Right cardiac atrium (tissue), 5 donors: ENCODE measurements at places on chromosomes 2 and 18. TPM values are rescaled to one million over a fixed set of nuclear protein-coding genes. Genes with fewer than 3 reads are reported as not detected.

CFAP65 gene
- polyA plus RNA-seq, result not detected

MBD2 gene
- 27.3 TPM for polyA plus RNA-seq

VWC2L gene
- polyA plus RNA-seq, result not detected

LDAH gene
- 4.6 TPM for polyA plus RNA-seq

SESTD1 gene
- 8.4 TPM for polyA plus RNA-seq

BCL2 gene
- polyA plus RNA-seq, result 2.7 TPM
